Activated naive CD4-positive, alpha-beta T cell treated with anti-CD3 and anti-CD28 coated beads, Interleukin-2, amount 50 U/mL, for 16 hours (primary cell): ENCODE measurements at places on chromosomes 5 and 9.

DNA sequence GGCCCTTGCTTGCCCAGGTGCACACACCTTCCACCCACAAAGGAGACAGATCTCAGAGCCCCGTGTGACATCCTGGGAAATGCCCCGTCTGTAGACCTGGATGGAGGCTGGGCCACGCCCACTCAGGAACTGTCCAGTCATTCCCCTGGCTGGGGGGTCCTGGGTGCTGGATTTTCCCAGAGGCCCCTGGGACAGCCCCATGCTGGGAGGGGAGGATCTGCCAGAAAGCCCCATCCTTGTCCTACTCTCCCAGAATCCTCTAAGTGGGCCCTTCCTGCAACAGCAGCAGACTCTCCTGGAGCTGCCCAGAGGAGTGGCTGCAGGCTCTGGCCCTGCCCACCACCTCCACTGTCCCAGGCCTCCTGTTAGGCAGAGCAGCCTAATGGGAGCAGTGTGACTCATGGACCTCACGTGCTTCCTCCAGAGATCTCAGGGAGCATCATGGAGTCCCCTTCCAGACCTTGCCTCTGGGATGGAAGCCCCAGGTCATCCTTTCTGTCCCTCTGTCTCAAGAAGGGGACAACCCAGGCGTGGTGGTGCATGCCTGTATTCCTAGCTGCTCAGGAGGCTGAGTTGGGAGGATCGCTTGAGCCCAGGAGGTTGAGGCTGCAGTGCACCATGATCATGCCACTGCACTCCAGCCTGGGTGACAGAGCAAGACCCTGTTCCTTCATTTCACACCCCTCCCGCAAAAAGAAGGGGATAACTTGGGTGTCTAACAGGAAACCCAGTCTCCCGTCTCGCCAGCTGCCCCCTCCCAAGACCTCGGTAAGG, 51.7 kb downstream of the JADE2 start:
- no peak for DNase-seq

DNA sequence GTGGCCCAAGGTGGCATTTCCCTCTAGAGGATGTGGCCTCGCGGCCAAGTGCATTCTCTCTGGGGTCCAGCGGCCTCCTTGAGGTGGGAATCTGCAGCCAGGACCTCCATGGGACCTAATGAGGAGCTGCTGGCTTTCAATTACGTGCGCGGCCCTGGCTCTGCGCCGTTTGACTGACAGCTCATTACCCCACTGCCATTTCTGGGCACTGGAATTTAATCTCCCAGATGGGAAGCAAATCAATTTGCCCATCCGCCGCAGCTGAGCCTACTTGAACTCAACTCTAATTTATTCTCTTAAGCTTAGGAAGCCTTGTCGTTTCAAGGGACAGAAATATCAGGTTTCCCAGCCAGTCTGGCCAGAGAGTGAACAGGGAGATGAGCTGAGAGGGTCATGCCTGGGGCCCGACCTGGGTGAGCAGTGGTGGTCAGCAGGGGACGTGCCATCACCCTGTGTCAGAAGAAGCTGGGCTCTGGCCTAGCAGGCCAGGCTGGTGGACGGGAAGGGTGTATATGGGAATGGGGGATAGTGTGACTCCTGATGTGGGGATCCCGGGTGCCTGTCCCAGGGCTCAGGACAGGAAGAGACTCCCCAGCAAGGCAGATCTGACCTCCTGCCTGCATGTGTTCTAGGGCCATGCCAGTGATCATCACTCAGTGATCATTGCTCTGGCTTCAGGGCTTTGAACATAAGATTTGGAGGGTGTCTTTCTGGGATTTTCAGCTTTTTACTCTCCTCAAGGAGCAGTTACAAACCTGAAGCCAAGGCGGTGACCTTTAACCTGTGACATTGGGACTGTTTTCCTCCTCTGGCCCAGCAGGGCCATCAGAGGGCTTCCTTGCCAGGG, 69.7 kb downstream of the MACROH2A1 start:
- DNase-seq = no peak

GRCh38 chr9:89642789-89643188, 38.0 kb downstream of the GADD45G start:
- no peak for DNase-seq

GRCh38 chr5:75526070-75526469, 14.4 kb downstream of the POLK start:
- no peak for DNase-seq
